ENCODE measurements at places on chromosomes 5 and 9.
A peak's percentile ranks its signal among the peaks of the same experiment; 100 is the strongest.

DNA sequence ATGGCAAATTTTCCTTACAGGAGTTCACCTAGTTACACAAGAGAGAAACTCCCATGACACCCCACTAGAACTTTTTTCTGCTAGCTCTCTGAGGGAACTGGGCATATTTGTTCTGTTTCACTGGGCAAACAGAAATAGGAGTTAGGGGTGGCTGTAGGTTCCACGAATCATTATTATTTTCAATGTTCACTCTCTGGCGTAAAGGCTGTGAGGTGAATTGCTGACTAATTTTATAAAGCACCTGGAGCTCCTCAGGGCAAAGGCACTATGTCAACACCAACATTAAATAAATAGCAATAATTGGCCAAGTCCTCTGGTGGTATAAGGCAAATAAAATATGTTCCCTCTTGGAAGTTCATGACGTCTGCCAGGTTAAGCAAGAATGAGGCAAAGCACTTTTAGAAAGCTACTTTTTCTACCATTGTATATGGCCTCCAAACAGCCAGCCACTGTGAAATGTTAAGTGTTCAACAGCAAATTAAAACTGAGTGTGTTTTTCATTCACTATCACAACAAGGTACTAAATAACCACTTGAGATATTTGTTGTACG lies 344.6 kb downstream of the PDE4D start:
- no peak for DNase-seq

- DNase-seq: no peak
These were observed 515.8 kb downstream of the KIF4B start for GRCh38 chr5:155529362-155529761.

DNA sequence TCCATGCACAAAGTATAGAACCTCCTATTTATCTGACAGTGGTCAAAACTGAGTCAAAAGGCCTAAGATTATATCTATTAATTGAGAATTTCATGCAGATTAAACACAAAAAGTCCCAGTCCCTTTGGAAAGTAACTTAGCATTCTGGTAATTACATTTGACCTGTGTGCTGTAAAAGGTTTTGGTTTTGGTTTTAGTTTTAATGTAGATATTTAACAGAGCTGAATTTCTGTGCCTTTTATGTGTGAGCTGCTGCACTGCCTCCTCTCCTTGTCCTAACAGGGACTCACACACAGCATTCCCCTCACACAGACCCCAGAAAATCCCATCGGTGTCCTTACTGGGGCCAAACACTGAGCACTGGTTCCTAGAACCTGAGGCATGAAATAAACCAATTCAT lies 31.0 kb upstream of the FSD1L start:
- DNase-seq: no peak

DNA sequence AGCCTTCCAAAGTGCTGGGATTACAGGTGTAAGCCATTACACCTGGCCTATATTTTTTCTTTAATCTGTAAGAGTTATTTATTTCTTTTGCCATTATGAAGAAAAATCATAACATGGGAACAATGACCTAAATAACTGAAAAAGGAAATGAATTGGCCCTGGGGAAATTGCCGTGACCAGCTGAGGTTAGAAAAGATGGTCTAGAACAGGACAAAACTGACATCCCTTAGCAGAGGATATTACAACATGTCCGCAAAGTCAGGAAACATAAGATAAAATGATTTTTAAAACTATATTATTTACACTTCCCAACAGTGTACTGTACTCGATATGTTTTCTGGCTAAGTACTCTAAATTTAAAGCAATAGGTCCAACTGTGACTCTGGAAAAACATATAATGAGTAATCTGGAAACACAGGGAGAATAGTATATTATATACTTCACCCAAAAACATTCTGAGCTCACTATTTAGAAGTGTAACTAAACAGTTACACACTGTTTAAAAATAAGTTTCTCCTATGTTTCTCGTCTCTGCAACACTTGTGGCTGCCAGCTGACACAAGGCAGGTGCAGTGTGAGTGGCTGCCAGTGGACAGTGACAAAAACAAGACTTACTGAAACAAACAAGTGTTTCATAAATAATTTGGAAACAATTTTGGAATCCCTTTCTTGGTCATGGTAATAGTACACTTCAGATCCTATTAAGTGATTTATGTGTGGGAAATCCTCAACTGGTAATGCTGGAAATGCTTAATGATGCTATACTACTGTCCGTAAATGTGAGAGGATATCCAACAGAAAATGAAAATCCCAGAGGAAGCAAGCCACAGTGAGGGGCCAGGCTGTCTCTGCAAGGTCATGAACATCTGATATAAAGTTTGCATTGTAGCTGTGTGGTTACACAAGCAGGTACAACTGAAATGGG lies 69.1 kb downstream of the C9orf85 start:
- no peak for DNase-seq

- peak; percentile 49 for DNase-seq
These were observed 363 bp upstream of the SLC25A48 start for GRCh38 chr5:135833961-135834638.

DNA sequence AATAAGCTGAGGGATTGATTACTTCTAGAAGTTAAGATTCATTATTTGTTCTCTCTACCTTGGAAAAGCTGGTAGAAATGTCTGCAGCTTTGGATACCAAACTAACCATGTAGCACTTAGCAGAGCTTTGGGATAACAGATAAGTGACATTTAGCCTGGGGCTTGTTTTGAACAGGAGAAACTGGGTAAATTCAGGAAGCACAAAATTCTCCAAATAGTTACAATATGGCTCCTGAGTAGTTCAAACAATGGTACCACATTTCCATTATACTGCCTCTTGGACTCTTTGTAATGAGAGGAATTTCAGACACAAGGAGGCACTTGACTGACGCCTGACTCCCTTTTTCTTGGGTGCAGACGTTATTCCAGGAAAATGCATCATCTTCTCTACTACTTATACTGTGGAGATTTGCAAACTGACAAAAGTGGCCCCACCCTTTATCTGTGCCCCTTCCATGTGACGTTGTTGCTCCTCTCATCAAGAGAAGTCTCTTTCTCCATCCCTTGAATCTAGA lies 22.5 kb downstream of the PRUNE2 start:
- DNase-seq: no peak

DNA sequence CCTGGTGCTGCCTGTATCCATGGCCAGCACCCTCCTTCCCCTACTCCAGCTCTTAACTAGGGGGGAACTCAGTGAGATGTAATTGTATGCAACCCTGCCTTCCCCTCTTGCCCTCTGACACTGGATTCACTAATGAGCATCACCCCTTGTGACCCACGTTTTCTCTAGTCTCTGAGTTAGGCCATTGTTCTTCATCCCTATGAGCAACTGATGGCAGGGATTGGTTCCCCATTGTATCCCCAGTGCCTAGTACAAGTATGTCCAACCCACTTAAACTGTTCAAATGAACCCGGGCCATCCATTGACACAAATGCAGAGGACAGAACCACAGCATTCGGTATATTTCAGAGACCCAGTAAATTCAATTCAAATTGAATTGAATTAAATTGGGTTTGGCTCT lies 77.6 kb upstream of the ASTN2 start:
- no peak for DNase-seq

DNA sequence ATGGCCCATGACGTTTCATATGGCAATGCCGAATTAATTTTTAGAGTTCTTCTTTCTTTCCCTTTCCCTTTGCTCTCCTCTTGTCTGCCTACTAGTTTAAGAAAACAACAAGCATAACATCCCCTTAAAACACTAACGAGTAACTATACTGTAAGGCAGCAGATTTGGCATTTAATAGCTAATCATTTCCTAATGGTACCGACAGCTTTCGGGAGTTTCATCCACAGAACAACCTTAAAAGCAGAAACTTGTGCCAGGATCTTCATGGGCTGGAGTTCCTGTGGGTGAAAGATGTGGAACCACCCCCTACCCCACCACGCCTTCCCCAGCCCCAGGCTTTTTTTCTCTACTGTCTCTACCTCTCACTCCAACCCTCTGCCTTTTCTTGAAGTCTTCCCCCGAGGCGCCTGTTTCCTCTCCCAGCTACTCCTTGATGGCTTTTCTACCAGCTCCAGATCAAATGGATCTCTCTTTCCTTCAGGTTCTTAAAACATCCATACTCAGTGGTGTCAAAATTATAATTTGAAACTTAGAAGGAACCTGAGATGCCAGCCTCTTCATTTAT lies 319.5 kb downstream of the PIK3R1 start:
- DNase-seq: no peak

- peak; percentile 69 for DNase-seq
These were observed 3.0 kb downstream of the HNRNPAB start for GRCh38 chr5:178207183-178207916.

Data from cardiac fibroblast (primary cell).